HS-5 (cell line): ENCODE measurements at places on chromosomes 2 and 18.

DNA sequence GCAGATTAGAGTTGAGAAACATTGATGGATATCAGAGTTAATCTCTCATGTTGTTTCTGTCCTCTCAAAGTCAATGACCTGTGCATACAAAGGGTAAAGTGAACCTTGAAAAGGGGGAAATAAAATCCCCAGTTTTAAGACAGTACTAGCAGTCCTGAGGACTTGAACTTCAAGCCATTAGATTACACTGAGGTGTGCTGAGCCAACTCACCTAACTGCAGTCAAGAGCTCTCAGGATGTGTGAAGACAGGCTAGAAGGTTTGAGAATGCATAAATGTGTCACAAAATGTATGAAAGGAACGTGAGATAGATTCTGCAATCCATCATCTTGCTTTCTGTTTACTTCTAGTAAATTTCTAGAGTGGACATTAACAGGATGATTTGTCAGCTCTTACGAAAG, 35.5 kb downstream of the DOCK10 start:
- no peak for DNase-seq

DNA sequence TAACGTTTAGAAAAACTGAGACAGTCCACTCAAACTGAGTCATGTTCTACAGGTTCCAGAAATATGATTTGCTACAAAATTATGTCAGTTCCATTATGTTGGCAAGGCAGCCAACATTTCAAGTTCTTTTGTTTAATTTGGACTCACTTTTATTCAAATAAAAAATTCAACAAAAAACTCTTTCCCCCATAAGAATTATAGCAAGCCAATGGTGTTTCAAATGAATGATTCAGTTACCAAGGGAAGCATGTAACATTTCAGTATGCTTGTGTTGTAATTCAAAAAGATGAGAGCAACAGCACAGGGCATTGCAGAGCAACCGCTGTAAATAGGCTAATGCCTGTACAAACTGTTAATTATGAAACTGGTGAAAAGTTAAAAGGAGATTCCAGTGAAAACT, 140.8 kb downstream of the FIGN start:
- no peak for DNase-seq

- no peak for DNase-seq
Observed at GRCh38 chr2:60497500-60497899, 56.0 kb downstream of the BCL11A start.

GRCh38 chr2:160006475-160006874, 55.9 kb downstream of the PLA2R1 start:
- no peak for DNase-seq

- no peak for DNase-seq
Observed at GRCh38 chr2:234994438-234995321, 42.9 kb downstream of the SH3BP4 start.

DNA sequence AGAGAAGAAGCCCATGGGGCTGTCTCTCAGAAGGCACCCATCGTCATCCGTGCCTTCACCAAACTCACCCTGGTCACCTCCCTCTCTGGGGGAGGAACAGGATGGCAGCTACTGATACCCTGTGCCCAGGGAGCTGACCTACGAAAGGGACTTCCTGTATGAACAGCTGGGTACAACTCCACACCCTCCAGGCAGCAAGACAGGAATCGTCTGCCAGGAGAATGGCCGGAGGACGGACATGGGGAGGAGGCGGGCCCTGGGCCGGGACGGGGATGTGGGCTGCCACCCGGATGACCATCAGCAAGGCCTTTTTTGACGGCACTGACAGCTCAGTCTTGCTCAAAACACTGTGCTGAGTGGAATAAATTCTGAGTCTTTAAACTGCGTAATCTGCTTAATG, 243.6 kb downstream of the HDAC4 start:
- no peak for DNase-seq

GRCh38 chr18:67977067-67977616, 460.6 kb upstream of the DSEL start:
- DNase-seq: no peak

- no peak for DNase-seq
Observed at GRCh38 chr2:169189132-169189531, 119.8 kb downstream of the DHRS9 start.

GRCh38 chr2:105725388-105725787, 19.3 kb upstream of the NCK2 start:
- no peak for DNase-seq

DNA sequence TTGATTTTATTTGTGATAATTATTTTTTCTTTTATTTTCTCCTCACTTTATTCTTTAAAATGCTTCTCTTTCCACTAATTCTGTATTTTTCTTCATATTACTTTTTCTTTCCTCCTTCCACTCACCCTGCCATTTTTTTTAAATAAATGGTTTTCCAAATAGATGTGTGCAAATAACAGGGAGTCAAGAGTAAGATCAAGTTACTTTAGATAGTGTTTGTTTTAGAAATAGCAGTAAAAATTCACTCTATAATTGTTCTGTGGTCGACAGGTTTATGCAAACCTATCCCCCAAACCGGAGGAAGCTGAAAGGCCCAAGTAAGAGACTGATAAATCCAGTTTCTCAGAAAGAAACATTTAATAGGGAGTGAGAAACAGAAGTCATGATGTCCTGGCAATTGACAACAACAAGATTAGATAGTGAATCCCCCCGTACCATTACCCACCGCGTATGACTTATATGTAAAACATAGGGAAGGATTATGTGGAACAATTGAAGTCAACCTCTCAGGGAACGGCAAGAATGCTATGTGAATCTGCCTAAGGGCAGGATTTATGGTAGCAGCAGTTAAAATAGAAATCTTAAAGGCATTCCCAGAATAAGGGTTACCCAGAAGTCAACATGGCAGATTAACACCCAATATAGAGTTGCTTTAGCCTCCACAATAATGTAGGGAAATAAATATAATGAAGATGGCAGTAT, 75.5 kb downstream of the KYNU start:
- no peak for DNase-seq

DNA sequence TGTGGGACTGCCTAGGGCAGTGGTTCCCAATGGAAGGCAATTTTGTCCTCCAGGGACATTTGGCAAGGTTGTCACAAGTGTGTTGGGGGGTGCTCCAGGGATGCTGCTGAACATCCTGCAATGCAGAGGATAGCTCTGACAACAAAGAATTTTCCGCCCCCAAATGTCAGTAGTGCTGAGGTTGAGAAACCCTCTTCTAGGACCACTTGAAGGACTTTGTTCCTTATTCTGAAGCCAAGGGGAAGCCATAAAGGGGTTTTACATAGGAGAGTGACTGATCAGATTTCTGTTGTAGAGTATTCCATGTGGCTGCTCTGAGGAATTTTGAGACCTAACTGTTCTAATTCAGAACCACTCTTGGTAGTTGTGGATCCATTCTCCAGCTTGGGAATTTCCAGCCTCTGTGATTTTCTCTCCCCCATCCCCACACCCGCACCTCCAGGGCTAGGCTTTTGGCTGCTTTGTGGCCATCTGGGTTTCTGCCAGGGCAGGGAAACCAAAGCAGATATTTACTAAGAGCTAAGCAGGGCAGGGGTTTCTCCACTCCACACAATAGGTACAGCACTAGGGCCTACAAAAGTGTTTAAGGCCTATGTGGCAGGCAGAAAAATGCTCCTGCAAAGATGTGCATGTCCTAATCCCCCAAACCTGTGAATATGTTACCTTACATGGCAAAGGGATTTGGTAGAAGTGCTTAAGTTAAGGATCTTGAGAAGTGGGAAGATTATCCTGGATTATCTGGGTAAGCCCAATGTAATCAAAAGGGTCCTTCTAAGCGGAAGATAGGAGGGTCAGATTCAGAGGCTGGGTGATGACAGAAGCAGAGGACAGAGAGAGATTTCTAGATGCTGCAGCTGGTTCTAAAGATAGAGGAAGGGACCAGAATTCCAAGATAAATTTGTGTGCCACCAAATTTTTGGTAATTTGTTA, 135.4 kb downstream of the TMEM17 start:
- no peak for DNase-seq

GRCh38 chr2:55885127-55885943, 38.2 kb downstream of the EFEMP1 start:
- peak; percentile 88 for DNase-seq

- no peak for DNase-seq
Observed at GRCh38 chr18:47754311-47755101, 176.0 kb downstream of the SMAD2 start.

GRCh38 chr2:202377207-202377761, 1.2 kb downstream of the BMPR2 start:
- no peak for DNase-seq

DNA sequence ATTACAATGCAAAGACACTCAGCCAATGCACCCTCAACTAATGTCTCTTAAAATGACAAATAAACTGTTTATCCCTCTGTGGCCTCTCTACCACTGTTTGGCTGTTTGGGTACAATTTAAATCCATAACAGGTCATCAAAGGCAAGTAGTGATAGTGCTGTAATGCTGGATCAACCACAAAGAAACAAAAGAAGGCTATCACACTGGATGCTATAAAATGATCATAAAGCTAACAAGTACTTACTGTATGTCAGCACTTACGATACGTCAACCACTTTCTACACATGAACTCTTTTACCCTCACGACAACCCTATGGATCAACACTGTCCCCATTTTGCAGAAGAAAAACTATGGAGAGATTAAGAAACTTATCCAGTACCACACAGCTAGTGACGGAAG, 54.1 kb downstream of the RNU4ATAC start:
- DNase-seq: no peak

DNA sequence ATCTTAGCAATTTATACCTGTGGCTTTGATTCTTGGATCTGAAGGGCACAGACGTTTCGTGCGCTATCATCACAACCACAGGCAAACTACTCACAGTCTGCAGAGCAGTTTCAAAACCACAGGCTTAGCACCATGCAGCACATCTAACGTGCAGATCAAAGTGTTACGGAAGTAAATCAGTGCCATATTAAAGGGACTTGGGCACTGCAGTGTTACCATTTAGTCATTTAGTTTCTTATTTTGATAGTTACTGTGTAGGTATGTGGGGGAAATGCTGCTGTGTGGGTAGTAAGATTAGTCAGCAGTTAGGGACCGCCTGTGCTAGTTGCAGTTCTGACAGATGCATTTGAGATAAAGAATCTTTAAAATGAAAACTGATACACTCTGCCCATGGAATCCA, 384.0 kb downstream of the NBAS start:
- no peak for DNase-seq

DNA sequence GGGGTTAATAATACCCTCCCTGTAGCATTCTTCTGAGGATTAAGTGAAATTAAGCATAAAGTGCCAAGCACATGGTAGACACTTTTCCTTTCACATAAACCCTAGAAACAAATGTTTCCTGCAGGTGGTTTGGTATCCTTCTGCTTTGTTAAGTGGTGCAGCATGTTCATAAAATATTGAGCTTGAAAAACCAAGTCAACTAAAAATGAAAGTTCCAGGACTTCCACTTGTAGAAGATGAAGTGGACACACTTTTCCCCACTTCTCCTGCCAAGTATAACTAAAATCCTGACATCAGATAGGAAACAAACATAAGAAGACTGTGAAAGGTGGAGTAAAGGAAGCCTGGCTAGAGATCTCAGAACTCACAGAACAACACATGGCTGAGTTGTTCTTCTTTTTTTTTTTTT, 90.5 kb downstream of the COLEC12 start:
- DNase-seq: no peak

DNA sequence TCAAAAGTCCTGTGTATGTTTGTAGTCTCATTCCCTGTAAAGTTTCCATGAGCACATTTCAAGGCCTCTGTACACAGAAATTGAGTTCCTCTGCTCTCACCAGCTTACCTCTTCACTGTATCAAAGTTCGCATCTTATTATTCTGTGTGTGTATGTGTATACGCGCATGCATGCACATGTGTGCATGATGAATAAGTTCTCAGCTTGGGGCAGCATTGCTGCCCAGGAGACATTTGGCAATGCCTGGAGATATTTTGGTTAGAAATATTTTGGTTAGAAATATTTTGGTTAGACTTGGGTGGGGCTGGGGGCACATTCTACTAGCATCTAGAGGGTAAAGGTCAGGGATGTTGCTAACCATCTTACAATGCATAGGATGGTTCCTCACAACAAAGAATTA, 23.4 kb downstream of the TCF7L1 start:
- no peak for DNase-seq

DNA sequence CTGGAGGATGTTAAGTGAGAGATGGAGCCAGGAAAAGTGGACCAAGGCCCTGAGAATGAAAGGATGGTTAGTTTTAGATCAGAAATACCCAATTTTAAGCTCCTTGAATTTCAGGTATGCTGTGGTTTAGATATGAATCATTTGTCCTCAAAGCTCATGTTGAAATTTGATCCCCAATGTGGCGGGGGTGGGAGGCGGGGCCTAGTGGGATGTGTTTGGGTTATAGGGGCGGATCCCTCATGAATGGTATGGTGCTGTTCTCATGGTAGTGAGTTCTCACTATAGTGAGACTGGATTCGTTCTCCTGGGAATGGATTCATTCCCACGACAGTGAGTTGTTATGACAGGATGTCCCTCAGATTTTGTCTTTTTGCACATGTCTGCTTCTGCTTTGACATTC, 11.4 kb downstream of the MYO5B start:
- no peak for DNase-seq

DNA sequence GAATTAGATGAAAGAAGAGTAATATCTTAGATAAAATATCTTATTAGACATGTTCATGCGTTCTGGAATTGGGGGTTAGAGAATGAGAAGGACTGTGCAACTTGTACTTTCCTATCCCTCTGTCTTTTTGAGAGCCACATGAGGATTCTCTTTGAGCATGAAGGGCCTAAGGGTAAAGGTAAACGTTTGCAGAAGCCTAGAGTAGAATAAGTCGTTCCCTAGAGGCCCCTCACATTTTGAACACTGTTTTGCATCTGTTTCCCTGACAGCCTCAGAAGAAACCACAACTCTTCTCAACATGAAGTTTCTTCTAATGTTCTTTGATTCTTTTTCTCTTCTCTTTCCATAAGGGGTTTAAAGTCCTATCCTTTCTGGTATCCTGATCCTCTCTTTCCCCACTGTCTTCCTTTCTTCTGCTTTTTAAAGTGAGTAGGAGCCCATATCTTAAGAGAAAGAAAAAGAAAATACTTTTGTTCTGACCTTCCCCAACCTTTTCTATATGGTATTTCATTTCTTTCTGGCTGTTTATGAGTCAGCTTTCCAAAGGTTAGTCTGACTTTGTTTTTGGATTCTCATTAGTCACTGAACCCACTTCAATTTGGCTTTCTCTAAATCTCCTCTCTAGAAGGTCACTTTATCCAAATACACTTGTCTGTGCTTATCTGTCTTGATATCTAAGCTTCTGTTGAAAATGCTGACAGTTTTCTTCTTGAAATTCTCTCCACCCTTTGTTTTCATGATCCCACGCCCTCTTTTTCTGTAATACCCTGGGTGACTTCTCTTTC, 34.8 kb downstream of the PPP1R1C start:
- no peak for DNase-seq

DNA sequence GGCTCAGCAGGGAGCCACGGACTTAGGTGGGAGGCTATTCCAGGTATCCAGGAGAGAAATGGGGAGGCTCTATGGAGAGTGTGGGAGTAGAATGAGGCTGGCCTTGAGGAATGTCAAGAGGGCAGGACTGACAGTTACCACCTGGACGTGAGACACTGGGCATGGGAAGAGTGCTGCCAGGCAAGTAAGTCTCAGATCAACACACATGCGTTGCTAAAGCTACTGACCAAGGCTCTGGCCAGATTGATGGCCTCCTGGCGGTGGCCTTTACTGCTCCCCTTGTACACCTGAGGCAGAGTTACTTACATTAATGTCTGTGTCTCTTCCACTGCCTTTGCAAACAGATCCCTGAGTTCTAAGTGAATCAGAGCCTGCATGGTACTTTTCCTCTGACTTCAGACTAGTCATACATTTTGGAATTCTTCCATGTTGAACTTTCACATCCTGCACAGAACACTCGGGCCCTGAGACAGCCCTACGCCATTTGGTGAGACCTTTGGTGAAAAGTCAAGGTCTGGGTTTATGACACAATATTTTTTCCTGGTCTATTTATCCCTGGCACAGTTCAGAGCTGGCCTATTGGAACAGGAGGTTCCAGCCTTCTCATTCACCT, 398.8 kb upstream of the TRIB2 start:
- DNase-seq: peak; percentile 74
